ENCODE measurements at places on chromosomes 6 and 20.

DNA sequence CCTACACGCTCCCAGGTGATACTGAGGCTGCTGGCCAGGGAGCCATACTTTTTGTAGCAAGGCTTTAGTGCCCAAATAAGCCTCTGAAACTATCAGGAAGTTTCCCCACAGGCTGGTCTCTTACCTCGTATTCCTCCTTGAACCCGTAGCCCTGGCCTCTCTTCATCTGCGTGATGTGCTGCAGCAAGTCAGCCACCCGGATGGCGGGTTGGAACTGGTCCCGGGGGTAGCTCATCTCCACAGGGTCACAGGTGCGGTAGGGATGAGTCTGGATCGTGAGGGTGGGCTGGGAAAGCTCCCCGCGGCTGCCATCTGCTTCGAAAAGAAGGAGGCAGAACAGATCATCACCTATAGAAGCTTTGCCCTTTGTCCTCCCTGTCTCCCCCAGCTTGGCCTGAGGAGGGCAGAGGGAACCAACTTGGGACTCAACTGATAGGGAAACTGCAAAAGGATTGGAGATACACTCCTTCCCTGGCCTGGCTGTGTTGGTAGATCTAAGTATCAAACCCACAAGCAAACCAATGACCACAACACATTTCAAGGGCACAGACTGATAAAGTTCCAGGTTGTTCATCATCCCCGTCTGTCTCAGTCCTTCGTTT is 543.2 kb upstream of the CHD6 start:
- no peak for DNase-seq

DNA sequence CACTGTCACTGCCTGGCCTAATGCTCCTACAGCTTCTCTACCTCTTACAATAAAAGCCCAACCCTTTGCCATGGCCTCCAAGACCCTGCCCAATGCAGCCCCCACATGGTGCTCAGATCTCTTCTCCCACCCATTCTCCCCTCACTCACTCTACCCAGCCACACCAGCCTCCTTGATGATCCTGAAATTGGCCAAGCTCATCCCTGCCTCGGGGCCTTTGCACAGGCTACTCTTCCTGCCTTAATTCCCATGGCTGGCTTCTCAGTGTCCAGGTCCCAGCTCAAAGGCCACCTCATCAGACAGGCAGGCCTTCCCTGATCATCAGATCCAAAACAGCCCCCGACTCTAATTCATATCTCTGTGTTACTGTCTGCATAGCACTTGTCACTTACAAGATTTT is 25.6 kb downstream of the PREX1 start:
- DNase-seq = no peak

DNA sequence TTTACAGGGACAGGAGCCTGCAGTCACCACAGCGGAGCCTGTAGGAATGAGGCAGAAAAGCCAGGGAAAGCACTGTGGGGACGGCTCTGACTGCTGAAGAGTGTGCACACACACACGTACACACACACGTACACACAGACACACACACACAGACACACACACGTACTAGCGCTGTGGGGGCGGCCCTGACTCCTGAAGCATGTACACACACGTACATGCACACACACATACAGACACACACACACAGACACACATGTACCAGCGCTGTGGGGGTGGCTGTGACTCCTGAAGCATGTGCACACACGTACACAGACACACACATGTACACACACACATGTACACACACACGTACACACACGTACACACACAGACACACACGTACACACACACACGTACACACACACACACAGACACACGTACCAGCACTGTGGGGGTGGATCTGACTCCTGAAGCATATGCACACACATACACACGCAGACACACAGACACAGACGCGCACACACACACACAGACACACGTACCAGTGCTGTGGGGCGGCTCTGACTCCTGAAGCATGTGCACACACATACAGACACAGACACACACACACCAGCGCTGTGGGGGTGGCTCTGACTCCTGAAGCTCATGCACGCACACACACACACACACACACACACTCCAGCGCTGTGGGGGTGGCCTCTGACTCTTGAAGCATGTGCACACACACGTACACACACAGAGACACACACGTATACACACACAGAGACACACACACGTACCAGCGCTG is 127.3 kb downstream of the DLL1 start:
- DNase-seq = no peak

DNA sequence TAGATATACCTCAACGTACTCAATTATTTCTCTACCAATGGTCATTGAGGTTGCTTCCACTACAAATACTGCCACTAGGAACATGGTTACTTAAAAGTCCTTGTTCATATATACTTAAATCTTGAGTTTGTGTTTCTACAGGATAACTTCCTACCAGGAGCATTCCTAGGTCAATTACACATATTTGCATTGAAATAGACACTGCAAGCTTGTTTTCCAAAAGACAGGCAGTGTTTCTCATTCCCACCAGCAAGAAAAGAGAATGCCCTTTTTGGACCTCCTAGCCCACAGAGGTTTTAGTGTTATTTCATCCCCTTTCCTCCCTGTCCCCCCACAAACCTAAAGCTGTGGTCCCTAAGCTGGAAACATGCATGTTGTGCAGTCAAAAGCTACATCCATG is 177.3 kb downstream of the ID4 start:
- DNase-seq = no peak

DNA sequence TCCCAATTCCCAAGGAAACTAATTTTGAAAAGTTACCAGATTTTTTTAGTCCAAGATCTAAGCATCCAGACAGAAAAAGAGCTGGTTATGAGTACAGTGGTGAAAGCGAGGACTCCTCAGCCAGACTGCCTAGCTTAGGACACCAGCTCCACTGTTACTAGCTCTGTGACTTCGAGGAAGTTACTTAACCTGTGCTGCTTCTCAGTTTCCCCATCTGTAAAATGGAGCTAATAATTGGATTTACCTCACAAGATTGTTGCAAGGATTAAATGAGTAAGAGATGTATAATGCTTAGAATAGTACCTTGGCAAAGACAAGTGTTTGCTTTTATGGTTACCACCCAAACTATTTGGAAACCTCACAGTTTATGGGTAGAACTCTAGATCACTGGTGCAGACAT is 1.1 kb downstream of the NT5DC1 start:
- DNase-seq = no peak

- DNase-seq = no peak
These were observed 5.0 kb downstream of the BRD2 start for GRCh38 chr6:32973144-32974015.

DNA sequence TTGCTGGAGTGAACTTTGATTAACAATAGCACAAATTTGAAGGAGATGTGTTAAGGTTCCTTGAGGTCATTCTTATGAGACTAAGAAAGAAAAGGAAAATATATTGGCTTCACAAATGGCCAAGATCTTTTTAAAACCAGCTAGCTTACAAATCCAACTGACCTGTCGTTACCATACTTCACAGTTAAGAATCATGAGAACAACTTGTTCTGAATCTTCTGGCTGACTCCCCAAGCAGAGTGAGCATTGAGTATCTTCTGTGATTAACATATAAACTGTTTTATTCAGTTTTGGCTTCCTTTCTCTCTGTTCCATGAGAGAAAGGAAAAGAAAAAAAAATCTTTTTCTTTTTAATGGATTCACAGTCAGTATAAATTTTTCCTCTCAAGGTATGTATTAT is 277.1 kb downstream of the KHDC1L start:
- DNase-seq = no peak

GRCh38 chr20:61810738-61811135 is 254.9 kb downstream of the TAF4 start:
- DNase-seq = no peak

DNA sequence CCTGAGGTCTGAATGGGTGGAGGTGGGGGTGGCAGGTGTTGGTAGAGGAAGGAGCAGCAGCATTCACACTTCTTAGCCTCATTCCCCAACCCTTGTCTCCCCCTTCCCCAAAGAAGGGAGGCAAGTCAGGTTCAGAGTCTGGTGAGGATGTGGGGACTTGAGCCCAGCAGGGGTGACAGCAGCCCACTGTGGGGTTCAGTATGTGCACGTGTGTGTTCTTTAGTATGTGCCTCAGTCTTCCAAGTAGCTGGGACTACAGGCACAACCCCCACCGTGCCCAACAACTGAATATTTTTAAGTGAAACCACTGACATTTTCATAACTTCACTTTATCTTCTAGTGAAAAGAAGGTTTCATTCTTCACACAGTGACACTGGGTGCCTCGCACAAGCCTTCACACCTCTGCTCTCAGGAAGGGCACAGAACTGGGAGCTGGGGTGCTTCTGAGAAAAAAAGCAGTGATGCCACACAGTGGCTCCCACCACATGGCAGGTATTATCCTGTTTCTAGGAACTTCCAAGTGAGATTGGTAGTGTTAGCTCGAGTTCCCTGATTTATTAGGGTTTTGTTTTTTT is 33.4 kb upstream of the PRELID3B start:
- DNase-seq = no peak

- no peak for DNase-seq
These were observed 70.2 kb upstream of the TMEM170B start for GRCh38 chr6:11467364-11467763.

- DNase-seq = no peak
These were observed 2.7 kb upstream of the MAFB start for GRCh38 chr20:40691566-40692239.

DNA sequence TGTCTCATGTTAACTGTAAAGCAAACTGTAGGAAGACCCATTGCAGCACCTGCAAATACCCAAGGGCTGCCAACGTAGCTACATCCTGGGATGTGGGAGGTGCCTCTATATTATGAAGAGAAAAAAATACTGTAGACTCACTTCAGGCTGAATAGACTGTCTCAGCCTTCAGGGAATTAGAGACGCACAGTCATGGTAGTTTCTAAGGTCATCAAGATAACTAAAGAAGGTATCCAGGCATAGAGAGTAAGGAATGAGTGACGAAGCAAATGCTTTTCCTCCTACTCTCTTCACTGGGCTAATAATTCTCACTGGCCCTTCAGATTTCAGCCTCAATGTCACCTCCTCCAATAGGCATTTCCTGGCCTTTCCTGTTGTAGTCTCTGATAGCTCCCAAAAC is 121.6 kb upstream of the ECI2 start:
- no peak for DNase-seq

DNA sequence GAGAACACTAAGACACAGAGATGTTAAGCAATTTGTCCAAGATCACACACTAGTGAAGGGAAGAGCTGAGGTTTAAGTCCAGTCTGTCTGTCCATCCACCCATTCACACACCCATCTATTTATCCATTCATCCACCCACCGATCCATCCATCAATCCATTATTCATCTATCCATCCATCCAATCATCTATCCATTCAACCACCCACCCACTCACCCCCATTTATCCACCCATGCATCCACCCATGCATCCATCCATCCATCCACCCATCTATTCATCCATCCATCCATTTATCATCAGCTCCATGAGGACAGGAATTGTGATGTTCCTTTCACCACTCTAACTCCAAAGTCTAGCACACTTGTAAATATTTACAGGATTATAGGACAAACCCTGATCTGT is 242.3 kb upstream of the PMEPA1 start:
- no peak for DNase-seq

DNA sequence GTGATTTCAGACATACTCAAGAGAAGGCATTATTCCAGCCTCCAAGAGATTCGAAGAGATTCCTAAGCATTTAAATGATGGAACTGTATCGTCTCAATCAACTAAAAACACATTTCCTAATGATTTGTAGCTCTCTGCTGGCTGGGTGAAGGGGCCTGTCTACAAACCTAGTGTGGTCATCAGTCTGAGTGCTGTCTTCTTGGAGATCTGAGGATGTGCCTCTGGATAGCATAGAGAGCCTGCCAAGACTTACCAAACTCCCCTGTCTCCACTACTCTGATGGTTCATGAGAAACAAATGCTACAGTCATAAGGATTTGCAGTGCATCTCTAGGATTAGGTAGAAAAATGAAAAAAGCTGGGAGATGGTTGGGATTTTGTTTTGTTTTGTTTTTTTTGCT is 176.9 kb upstream of the CITED2 start:
- DNase-seq = no peak

DNA sequence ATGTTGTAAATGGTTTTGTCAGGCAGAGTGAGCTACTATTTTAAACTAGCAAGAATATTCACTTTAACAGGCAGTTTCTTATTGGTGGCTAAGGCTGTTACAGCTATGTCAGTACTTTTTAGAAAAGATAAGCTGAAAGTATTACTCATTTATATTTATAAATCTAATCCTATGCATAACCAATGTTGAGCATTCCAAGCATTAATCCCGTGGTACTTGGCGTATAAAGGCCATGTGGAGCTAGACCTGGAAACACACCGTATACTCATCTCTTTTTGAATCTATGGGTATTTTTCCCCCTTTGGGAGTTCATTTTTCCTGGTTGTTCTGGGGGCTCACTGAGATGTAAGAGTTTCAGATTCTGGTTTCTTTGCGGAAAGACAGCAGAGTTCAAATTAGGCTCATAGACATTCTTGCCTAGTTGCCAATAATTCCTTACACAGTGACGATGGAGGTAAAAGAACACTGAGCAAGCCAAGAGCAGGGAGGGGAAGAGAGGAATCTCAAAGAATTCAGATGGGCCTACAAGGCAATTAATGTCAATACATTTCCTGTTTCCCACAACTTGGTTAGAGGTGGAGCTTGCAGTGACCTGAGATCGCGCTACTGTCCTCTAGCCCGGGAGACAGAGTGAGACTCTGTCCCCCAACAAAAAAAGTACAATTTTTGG is 211.5 kb downstream of the SOX4 start:
- no peak for DNase-seq

DNA sequence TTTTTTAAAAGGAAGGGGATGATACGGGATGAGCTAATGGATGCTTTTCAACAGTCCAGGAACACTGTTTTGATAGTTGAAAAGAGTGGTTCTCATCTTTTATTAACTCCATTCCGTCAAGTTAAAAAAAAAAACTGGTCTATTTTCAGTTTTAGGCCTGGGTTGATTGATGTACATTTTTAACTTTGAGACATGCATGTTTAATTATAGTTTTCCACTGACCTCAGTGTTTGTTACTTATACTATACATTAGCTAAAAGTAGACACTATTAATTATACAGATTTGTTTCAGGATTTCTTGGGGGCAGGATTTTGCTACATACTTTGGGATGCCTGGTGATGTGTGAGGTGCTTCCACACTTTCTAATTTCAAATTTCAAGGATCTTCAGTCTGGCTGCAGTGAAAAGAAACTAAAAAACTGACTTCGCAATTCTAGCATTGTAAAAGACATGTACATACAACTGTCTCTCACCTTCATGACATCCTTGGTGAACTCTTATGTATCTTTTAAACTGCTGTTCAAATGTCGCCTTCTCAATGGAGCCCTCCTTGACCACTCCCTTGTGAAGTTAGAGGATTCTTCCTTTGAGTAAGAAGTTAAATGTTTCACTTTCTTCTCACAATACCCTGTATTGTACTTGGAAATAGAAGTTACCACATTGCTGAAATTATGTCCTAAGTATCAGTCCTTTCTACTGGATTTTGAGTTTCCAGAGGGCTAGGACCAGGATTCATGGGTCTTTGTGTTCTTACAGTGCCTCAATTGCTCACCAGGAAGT is 101.7 kb downstream of the TSHZ2 start:
- DNase-seq = no peak

DNA sequence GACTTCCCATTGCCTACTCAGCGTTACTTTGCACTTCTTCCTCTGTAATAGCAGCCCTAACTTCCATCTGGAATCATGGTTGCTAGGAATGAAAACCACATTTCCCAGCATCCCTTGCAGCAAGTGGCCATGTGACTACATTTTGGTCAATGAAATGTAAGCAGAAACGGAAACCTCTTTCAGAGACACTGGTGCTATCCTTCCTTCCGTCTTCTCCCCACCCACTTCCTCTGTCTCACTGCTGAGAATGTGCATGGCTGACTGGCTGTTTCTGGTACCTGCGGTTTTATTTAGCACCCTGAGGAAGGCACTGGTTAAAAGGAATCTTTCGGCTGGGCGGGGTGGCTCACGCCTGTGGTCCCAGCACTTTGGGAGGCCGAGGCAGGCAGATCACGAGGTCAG is 107.4 kb downstream of the SCML4 start:
- peak; percentile 45 for DNase-seq

All from stimulated activated CD4-positive, alpha-beta T cell treated with anti-CD3 and anti-CD28 coated beads, Interleukin-4, amount 100 ng/mL, for 48 hours (primary cell).